Amniotic epithelial cell (primary cell): ENCODE measurements at places on chromosomes 12 and 14.
A peak's percentile ranks its signal among the peaks of the same experiment; 100 is the strongest.

DNA sequence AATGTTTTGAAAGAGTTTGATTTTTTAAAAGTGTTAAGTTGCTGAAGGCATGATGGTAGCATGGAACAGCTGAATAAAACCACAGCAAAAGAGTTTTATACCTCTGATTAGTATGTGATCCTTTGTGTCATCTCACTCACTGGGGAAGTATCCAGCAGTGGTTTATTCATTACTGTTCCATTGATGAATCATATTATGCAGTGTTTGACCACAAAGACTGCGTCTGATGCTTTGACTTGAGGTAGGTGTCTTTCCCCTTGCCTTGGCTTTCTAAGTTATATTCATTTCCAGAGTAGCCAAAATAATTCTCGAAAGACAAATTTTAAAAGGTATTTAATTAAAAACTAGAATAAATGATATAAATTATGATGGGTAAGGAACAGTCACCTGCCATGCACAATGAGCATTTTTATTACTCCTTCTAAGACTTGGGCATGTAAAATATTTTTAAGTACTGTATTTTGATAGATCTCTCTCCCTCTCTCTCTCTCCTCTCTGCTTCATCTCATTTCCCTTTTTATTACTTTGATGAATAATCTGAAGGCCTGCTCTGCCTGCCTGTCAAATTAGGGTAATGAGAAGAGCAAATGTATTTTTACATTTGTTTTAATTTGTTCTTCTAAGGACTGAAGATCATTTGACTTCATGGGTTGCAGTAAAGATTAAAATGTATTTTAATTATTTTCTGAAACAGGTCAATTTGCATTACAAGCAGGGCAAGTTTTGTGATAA is 164.9 kb downstream of the NAV3 start:
- peak; percentile 79 for DNase-seq

- DNase-seq = no peak
These were observed 116.2 kb upstream of the FRMD6 start for GRCh38 chr14:51535443-51536044.

GRCh38 chr14:43232261-43232660 is 1274.8 kb downstream of the FSCB start:
- DNase-seq = no peak

GRCh38 chr14:44108601-44109000 is 398.5 kb downstream of the FSCB start:
- DNase-seq = peak; percentile 3
